Uterus (tissue), 4 donors: ENCODE measurements at places on chromosomes 4 and X. TPM values are rescaled to one million over a fixed set of nuclear protein-coding genes. Genes with fewer than 3 reads are reported as not detected.

- H3K27ac ChIP-seq: no peak overlapping the region
- H3K4me3 ChIP-seq: no peak overlapping the region
- H3K36me3 ChIP-seq: no peaks in the 10 kb centered on the region
- no peaks in the 10 kb centered on the region for H3K4me1 ChIP-seq
These were observed 67.6 kb upstream of the UGT2B15 start for GRCh38 chr4:68738036-68738435.

- no peaks in the 10 kb centered on the region for H3K27me3 ChIP-seq
- H3K36me3 ChIP-seq: no peaks in the 10 kb centered on the region
- DNase-seq: no peak
- no peak overlapping the region for H3K4me3 ChIP-seq
These were observed 301.5 kb downstream of the INPP4B start for GRCh38 chr4:142544594-142544993.

DNA sequence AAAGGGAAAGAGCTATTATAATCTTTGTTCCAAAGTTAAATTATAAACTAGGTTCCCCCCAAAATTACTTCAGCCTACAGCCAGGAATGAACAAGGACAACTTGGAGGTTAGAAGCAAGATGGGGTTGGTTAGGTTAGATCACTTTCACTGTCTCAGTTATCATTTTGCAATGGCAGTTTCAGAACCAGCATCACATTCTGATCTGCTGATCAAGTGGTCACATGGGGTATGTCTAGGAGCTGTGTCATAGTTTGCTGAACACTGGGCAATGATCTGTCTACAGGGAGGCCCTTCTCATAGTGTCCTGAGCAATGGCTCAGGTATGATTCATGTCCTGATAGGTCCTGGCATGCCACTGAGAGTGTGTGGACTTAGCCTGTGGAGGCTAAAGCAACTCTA, 41.6 kb upstream of the XIAP start:
- H3K27ac ChIP-seq: no peak overlapping the region
- no peaks in the 10 kb centered on the region for H3K27me3 ChIP-seq
- no peaks in the 10 kb centered on the region for H3K36me3 ChIP-seq
- no peaks in the 10 kb centered on the region for H3K4me1 ChIP-seq

DNA sequence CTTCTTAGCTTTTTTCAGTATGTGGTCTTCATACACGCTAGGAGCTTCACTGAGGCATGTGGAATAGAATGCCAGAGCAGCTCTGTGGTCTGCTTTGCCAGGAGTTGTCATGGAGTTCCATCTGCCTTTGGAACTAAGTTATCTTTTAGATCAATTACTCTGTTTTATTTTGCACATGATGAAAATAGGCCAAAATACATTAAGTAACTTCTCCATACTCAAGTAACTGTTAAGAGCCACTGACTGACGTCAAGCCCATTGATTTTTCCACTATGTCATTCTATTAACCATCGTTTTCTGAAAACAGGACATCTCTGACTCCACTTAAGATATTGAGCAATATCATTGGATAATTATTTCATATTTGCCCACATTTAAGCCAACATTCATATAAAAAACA, 415.1 kb upstream of the MAD2L1 start:
- no peaks in the 10 kb centered on the region for H3K36me3 ChIP-seq
- no peaks in the 10 kb centered on the region for H3K27me3 ChIP-seq
- H3K27ac ChIP-seq: no peak overlapping the region

DNA sequence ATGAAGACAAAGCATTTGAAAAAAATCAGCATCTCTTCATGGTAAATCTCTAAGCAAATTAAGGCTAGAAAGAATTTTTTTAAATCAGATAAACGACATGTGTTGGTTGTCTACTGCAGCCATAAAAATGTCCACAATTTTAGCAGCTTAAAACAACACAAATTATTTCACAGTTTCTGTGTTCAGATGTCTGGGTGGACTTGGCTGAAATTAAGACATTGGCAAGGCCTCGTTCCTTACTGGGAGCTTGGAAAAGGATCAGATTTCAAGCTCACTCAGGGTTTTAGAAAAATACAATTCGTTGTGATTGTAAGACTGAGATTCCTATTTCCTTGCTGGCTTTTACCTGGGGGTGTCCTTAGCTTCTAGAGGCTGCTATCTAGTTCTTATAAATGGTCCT, 1470.6 kb downstream of the PCDH19 start:
- DNase-seq: no peak
- peaks cover 14% of the 10 kb centered on the region for H3K27me3 ChIP-seq
- no peak overlapping the region for H3K4me3 ChIP-seq

DNA sequence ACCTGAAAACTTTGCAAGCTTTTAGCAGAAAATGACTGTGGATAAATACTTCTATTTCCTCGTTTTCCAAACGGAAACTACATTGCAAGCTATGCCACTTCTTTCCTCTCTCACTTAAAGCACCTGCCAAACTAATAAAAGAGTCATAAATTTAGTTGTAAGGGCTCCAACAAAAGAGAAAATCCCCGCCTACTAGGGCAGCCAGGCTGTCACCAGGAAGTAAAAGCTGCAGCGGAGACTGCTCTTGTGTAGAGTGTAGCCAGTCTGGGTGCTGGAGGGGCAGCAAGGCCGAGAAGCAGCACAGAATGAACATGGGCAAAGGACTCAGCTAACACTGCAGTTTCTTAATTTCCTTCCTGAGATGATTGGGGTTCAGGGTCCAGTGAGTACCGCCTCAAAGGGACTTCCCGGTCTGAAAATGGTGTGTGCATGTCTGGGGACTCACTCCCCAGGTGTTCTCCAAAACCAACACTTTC, 89.3 kb upstream of the MAML3 start:
- peak; percentile 59 for DNase-seq
- no peaks in the 10 kb centered on the region for H3K27me3 ChIP-seq
- peak overlapping the region; percentile 76 for H3K27ac ChIP-seq
- H3K4me1 ChIP-seq: peaks cover 5% of the 10 kb centered on the region

DNA sequence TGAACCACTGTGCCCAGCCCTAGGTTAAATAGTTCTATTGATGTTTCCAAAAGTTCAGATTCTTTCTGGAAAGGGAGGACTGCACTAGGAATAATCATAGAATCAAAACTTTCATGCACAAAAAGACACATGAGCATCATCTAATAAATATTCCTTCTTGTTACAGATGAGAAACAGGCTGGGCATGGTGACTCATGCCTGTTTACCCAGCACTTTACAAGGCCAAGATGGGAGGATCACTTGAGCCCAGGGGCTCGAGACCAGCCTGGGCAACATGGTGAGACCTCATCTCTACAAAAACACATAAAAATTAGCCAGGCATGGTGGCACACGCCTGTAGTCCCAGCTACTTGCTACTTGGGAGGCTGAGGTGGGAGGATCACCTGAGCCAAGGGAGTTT, 27.7 kb downstream of the LARP7 start:
- no peaks in the 10 kb centered on the region for H3K27me3 ChIP-seq
- no peak for DNase-seq
- H3K36me3 ChIP-seq: no peaks in the 10 kb centered on the region
- no peak overlapping the region for H3K4me3 ChIP-seq

DNA sequence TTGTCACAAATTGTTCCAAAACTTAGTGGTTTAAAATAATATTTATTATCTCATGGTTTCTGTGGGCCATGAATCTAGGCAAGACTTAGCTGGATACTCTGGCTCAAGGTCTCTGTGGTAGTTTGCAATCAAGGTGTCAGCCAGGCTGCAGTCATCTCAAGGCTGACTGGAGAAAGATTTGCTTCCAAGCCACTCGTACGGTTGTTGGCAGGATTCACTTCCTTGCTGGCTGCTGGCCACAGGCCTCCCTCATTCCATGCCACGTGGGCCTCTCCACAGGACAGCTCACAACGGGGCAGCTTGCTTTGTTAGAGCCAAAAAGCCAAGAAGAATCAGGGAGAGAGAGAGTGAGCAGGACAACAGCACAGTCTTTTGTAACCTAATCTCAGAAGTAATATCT, 101.4 kb downstream of the WWC2 start:
- H3K4me1 ChIP-seq: no peaks in the 10 kb centered on the region
- no peak overlapping the region for H3K27ac ChIP-seq
- peak; percentile 17 for DNase-seq

GRCh38 chr4:6575503-6576240, 683 bp downstream of the MAN2B2 start:
- DNase-seq: no peak
- no peaks in the 10 kb centered on the region for H3K27me3 ChIP-seq
- no peaks in the 10 kb centered on the region for H3K4me1 ChIP-seq

GRCh38 chrX:134713618-134714107, 55.4 kb upstream of the PLAC1 start:
- no peak overlapping the region for H3K27ac ChIP-seq
- H3K4me1 ChIP-seq: no peaks in the 10 kb centered on the region
- H3K27me3 ChIP-seq: no peaks in the 10 kb centered on the region
- no peak overlapping the region for H3K4me3 ChIP-seq
- no peak for DNase-seq

DNA sequence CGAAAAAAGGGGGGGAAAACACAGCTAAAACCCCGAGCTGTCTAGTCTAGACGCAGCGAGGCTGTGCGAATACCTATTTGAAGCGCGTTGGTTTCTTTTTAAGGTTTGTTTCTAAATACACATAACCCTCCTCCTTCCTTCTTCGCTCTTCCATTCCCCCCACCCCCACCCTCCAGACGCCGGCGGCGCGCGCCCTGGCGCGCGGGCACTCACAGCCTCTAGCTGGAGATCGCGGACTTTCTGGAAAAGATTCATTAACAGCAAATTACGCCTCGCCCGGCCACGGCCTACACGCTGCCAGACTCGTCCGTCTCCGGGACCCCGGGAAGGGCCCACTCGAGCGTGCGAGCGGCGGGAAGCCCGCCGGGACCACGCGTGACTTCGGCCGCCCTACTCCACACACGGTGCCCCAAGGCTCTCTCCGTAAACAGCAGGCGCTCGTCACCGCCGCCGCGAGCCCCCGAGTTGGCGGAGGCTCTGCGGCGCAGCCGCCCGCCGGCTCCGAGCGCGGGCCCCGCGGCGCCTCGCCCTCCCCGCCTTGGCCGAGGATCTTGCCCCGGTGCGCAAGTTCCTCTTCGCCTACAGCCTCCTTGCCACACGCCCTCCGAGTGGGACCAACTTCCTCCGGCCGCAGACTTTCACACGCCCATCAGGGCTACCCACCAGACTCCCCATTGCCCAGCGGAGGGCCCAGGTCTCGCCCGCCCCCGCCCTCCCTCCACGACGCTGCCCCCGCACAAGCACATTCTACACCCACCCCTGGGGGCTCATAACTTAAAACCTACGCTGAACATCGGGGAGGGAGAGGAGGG, 2.0 kb downstream of the BCOR start:
- H3K4me1 ChIP-seq: no peaks in the 10 kb centered on the region
- peaks cover 5% of the 10 kb centered on the region for H3K27me3 ChIP-seq
- H3K27ac ChIP-seq: peak overlapping the region; percentile 91
- no peaks in the 10 kb centered on the region for H3K36me3 ChIP-seq

DNA sequence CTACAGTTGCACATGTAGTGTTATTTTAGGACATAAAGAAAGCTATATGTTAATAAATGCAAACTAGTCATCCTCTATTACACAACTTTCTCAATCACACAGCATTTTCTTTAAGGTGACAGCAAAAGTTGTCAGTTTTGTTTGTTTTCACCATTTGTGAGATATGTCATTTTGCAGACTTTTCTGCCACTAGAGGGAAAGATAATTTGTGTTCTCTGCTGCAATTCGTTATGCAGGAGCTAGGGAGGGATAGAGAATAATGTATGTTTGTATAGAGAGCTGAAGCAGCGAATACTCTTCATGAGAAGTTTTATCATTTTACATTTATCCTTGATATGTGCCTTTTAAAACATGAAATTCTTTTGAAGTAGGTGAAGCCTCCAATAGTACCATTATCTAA, 670.6 kb upstream of the ATOH1 start:
- no peaks in the 10 kb centered on the region for H3K27me3 ChIP-seq
- H3K4me1 ChIP-seq: no peaks in the 10 kb centered on the region
- DNase-seq: no peak
- H3K4me3 ChIP-seq: no peak overlapping the region
- no peaks in the 10 kb centered on the region for H3K36me3 ChIP-seq

GRCh38 chrX:108122748-108123147, 31.2 kb downstream of the ATG4A start:
- H3K27ac ChIP-seq: no peak overlapping the region
- no peaks in the 10 kb centered on the region for H3K4me1 ChIP-seq
- no peaks in the 10 kb centered on the region for H3K27me3 ChIP-seq
- DNase-seq: no peak
- no peak overlapping the region for H3K4me3 ChIP-seq

DNA sequence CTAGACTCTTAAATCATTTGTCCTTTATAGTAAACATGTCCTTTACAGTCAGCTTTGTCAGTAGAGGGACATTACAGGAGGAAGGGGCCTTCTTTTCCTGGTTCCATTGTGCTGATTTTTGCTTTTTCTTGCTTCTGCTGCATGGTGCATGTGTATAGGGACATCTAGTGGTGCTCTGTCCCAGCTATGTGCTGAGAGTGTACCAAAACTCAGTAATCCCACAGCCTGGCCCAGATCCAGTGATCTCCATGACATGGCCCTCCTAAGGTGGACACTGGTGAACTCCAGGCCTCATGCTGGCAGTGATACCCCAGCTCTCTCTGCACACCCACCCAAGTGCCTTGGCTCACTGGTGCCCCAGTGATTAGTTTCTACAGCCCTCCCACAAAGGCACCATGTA, 45.2 kb downstream of the MAGEB17 start:
- H3K27ac ChIP-seq: no peak overlapping the region
- no peaks in the 10 kb centered on the region for H3K27me3 ChIP-seq
- no peaks in the 10 kb centered on the region for H3K4me1 ChIP-seq
- no peaks in the 10 kb centered on the region for H3K36me3 ChIP-seq
- no peak overlapping the region for H3K4me3 ChIP-seq
- DNase-seq: no peak

- no peaks in the 10 kb centered on the region for H3K36me3 ChIP-seq
- H3K4me1 ChIP-seq: no peaks in the 10 kb centered on the region
- no peak overlapping the region for H3K4me3 ChIP-seq
- H3K27me3 ChIP-seq: no peaks in the 10 kb centered on the region
- DNase-seq: no peak
- peak overlapping the region; percentile 45 for H3K27ac ChIP-seq
These were observed 56.9 kb upstream of the SPRY1 start for GRCh38 chr4:123339507-123340380.

GRCh38 chr4:40846532-40846931, 96.8 kb downstream of the NSUN7 start:
- H3K4me3 ChIP-seq: no peak overlapping the region
- no peaks in the 10 kb centered on the region for H3K27me3 ChIP-seq
- no peak overlapping the region for H3K27ac ChIP-seq
- no peaks in the 10 kb centered on the region for H3K4me1 ChIP-seq

DNA sequence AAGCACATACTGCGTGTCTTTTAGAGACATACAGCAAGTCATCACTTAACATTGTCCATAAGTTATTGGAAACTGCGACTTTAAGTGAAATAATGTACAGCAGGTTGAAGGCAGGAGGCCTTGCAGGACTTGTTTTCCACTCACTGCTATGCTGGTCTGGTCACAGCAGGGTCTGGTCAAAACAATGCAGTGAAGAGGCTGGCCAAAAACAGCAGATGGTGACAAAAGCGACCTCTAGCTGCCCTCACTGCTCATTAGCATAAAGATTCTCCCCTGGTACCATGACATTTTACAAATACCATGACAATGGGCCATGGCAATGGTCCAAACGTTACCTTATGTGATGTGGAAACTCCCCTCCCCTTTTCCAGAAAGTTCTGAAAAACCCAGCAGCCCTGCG, 1283.6 kb downstream of the FSTL5 start:
- no peak overlapping the region for H3K4me3 ChIP-seq
- H3K4me1 ChIP-seq: no peaks in the 10 kb centered on the region
- H3K36me3 ChIP-seq: no peaks in the 10 kb centered on the region
- no peak overlapping the region for H3K27ac ChIP-seq
- DNase-seq: no peak

The HPGDS gene
- total RNA-seq: not detected

The HAND2 gene
- 23.6 TPM for total RNA-seq

The PNMA3 gene
- total RNA-seq: 4.8 TPM

The PFKFB1 gene
- total RNA-seq: not detected

The AMTN gene
- not detected for total RNA-seq

The VSIG1 gene
- total RNA-seq: not detected

The MECP2 gene
- 69.9 TPM for total RNA-seq

The MAGEA1 gene
- not detected for total RNA-seq
